G401 (cell line): ENCODE measurements at places on chromosomes 16 and 17. TPM values are rescaled to one million over a fixed set of nuclear protein-coding genes. Genes with fewer than 3 reads are reported as not detected.

The SDR42E1 gene
- under 0.01 TPM in 1 of 2 replicates, not detected in the other for total RNA-seq

The KRT17 gene
- not detected in 2 replicates for total RNA-seq

The PRDM7 gene
- total RNA-seq, result not detected in 2 replicates

DNA sequence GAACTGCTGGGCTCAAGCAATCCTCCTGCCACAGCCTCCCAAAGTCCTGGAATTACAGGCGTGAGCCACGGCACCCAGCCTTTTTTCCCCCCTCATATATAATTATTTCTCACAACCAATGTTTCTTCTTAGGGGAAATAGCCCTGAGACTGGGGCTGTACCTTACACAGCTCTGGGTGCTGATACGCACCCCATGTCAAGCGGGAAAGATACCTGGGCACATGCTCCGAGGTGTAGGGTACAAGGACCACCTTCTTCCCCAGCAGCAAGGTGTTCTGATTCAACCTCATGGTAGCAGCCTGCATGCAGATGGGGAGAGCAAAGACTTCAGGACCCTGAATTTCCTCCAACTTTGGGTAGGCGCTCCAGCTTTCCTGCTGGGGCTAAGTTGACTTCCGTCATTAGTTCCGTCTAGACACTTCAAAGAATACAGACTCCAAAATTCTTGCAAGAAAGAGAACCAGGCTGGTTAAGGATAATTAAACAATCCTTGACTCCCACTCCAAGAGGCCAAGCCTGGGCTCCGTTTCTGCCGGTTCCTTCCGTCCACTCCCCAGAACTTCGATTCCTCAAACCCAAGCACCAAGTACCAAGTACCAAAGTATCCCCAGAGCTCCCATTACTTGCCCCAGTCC lies 619 bp downstream of the NAT9 start:
- DNase-seq, result no peak

DNA sequence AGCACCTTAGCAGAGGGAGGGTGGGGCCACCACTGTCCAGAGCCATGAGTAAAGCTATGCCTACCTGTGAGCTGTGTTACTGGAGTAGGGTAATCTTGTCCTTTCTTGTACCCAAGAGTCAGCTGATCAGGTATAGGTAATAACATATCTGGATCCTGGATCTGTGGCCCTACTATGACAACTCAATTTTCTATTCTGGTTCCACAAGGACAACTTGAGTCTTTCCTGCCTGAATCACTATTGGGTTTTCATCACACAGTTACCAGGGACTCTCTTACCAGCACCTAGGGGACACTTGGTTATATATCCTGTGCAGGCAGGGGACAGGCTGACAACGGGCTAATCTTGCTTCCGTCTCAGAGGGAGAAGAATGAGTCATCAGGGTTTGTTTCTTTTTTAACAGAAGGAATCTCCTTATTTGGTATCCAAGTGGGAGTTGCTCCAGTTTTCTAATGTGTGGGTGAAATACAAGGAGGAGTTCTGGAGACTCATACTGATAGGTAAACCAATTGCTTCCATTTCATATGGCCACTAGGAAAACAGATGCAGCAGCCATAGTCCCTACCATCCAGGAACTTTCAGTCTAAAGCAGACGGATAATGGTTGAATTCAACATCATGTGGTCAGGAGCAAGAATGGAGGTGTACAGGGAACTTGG lies 6.8 kb downstream of the ZNF267 start:
- DNase-seq, result peak; percentile 43

DNA sequence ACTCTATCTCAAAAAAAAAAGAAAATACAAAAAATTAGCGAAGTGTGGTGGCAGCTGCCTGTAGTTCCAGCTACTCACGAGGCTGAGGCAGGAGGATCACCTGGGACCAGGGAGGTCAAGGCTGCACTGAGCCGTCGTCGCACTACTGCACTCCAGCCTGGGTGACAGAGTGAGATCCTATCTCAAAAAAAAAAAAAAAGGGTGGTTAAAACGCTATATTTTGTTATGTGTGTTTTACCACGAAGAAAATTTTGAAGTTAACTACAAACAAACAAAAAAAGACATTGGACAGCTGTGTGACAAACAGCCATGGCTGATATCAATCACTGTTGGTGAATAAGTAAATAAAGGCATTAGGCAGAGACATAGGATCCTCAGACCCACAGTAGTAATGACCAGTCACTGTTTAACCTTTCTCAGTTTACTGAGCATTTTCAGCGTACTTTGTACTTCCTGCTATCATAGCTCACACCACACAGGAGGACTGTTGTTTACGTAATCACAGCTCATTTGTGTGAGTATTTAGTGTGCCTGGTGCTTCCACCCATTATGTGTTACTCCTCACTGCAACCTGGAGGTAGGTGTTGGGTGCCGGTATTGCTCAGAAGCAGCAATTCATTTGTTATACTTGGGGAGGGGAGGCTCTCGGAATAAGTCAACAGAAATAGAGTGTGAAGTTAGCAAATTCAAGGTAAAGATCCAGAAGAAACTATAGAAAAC lies 55.4 kb downstream of the COPRS start:
- no peak for DNase-seq

DNA sequence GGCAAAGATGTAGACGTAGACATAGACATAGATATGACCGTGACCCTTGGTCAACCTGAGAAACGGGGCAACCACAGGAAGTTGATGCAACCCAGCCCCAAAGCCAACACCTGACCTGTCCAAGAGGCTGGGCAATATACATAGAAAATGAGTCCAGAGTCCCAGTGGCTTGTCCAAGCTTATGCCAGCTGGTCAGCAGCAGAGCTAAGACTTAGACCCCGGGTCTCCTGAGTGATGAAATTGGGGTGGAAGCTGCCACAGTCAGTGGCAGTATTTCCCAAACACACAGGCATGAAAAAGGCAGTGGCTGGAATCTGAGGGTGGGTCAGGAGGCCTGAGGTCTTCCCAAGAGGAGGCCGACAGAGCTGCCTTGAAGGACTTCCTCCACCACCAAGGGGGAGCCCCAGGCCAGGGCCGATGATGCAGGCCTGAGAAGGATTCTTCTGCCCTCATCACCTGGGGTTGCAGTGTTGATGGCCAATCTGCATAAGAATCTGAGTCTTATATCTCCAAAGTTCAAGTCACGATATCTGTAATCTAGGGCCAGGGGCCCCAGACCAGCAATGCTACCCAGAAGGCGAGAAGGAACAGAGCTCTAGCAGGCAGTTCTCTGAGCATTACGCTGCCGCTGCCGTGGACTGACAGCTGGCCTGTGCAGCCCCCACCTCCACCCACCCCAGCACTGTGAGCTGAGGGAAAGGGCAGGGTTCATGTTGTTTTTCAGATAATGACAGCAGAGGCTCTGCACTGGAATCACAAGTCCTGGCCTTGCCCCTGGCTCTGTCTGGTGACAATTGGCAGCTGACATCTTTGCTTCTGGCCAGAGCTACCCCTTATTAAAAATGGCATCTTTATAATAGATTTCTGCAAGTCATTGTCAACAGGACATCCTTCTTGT lies 72.7 kb downstream of the GNAO1 start:
- no peak for DNase-seq
